ENCODE measurements at places on chromosomes 1 and 21.
A peak's percentile ranks its signal among the peaks of the same experiment; 100 is the strongest.

DNA sequence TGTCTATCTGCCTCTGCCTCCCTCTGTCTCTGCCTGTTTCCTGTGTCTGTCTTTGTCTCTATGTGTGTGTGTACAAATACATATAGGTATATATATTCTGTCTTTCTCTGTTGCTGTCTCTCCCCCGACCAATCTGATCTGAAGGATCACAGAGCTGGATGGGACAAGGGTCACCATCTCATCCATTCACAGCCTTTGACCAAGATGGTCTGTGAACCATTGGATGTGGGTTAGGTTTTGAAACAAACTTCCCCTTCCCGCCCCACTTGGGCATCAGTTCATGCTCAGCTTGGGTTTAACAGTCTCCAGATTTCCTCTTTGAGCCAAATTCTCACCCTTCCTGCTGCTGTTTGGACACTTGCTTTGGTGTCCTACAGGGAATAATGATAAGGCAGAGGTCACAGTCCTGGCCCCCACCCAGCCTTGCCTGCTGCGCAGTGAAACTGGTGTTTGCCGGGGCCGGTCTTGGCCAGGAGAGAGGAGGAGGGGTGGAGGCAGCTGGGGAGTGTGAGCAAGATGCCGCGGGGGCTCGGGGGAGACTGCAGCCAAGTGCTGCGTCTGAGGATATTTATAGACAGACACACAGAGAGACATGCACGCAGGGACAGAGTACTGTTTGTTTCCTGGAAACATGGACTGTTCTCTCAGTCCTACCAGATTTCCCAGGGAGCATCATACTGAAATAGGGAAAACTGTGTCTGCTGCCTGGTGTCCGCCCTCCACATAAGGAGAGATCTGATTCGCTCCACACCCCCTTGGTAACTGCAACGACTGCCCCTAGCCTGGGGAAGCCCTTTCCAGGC lies 27.0 kb upstream of the BTG2 start:
- peak; percentile 63 for DNase-seq

DNA sequence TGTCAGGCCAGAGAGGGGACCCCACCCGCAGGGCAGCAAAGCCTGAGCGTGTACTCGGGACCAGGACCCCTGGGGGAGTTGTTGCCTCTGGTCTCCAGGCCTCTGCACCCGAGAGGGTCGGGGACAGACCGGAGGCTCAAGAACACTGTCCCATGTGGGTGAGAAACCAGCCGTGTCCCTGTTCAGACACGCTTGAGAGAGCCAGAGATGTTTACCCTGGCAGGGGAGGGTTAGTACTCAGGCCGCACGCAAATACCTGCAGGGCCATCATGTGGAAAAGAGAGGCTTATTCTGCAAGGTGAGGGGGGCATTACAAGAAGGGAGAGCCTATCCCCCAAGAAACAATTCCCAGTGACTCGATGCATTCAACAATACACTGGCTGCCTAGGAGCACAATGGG lies 74.0 kb upstream of the ARHGEF16 start:
- no peak for DNase-seq

DNA sequence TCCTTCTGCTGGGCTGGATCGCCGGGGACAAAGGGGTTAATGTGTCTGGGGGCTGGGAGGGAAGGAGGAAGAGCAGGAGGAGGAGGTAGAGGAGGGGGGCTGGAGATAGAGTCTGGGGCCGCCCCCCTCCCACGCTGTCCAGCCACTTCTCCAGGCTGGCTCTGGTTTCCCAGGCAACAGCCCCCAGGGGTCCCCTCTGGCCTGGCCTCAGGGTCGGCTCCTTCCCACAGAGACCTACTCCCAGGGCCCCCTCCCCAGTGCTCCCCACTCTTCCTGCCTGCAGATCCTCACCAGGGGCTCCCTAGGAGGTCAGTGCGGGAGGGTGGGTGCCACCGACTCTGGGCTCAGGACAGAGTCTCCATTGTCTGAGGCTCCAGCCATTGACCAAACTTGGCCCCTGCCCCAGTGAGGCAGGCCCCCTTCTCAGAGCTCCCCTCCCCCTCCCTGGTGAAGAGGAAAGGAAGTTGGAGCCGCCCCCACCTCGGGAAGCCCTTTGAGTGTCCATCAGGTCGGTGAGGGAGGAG lies 34.1 kb downstream of the ARHGEF10L start:
- DNase-seq: no peak

- no peak for DNase-seq
Measured at GRCh38 chr1:158043232-158043631, 49.8 kb downstream of the KIRREL1 start.

DNA sequence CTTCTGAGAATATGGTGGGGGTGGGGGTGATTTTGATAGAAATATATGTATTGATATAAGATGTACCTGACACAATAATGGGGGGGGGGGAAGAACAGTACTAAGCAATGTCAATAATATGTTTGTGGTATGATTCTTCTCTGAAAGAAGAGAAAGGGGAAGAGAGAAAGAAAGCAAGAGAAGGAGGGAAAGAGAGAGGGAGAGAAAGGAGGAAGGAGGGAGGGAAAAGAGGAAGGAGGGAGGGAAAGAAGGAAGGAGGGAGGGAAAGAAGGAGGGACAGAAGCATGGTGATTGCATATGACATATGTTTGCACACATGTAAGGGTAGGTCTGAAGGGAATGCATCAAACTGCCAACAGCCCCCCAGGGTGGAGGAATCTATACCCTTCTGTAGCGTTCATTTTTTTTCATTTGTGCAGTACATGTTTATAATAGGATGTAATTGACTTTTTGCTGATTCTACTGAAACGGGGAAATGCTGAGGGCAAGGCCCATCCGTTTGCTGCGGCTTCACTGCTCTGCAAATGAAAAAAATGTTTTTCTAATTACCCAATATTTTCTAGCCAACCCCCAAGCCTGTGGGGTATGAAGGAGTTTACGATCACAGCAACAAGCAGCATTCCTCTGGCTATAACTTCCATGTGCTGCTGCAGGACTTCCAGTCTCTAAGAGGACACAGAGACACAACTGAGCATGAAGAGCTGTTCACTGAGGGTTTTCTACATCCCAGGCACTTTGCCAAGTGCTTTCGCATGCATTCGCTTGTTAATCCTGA lies 119.3 kb upstream of the ZC3H12A start:
- no peak for DNase-seq

GRCh38 chr21:43603641-43604504 lies 55.4 kb downstream of the HSF2BP start:
- peak; percentile 62 for DNase-seq

- DNase-seq: peak; percentile 89
Measured at GRCh38 chr1:160726498-160727315, 12.3 kb upstream of the SLAMF7 start.

- DNase-seq: no peak
Measured at GRCh38 chr1:61602663-61603062, 122.3 kb downstream of the TM2D1 start.

DNA sequence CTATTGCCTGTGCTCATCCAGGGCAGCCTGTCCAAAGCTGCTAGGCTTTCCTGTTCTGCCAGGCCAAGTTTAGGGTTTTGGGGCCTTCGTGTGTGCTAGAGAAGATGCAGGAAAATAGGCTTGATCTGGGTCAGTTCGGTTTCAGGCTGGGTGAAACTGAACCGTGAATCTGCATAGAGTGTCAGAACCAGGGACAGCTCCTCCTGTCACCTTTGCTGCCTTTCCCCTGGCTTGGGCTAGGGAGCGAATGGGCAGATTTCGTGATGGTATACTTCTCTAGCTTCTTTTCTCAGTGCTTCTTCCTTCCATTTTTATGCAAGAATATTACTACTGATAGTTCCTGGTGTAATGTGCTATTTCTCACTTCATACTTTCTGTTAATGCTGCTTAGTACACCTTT lies 6.0 kb upstream of the AGO1 start:
- DNase-seq: no peak

GRCh38 chr1:18670121-18670867 lies 39.6 kb downstream of the PAX7 start:
- DNase-seq: no peak

- no peak for DNase-seq
Measured at GRCh38 chr1:119312500-119312899, 56.1 kb upstream of the HAO2 start.

DNA sequence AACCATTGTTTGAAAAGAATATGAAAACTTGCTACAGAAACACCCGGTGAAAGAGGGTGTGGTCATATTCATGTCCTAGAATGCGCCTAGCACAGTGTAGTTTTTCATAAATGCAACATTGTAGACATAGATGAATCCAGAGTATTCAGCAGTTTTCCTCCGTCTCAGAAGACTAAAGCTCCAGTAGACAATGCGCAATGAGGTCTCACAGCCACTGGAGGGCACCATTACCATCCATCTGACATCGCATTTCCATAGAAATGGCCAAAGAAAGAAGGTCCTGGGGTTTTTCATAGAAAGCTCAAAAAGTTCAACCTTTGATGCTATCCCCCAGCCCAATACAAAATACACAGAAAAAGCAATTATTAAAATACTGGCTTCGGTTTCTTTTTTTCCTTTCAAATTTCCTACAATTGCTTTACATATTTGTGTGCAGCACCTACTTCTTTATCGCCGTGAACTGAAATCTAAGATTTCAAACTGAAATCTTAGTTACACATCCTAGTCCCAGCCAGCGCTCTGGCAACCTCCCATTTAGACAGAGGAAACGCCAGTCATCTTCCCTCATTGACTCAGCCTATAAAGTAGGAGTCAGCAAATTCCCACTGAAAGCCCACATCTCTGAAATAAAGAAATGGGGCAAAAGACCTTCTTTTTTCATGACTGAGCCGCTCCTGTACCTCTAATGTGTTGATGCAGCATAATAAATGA lies 3.9 kb upstream of the CD58 start:
- DNase-seq: peak; percentile 78

- DNase-seq: no peak
Measured at GRCh38 chr1:202038688-202039346, 28.4 kb downstream of the ELF3 start.

GRCh38 chr1:193270996-193271395 lies 84.6 kb upstream of the B3GALT2 start:
- DNase-seq: no peak

DNA sequence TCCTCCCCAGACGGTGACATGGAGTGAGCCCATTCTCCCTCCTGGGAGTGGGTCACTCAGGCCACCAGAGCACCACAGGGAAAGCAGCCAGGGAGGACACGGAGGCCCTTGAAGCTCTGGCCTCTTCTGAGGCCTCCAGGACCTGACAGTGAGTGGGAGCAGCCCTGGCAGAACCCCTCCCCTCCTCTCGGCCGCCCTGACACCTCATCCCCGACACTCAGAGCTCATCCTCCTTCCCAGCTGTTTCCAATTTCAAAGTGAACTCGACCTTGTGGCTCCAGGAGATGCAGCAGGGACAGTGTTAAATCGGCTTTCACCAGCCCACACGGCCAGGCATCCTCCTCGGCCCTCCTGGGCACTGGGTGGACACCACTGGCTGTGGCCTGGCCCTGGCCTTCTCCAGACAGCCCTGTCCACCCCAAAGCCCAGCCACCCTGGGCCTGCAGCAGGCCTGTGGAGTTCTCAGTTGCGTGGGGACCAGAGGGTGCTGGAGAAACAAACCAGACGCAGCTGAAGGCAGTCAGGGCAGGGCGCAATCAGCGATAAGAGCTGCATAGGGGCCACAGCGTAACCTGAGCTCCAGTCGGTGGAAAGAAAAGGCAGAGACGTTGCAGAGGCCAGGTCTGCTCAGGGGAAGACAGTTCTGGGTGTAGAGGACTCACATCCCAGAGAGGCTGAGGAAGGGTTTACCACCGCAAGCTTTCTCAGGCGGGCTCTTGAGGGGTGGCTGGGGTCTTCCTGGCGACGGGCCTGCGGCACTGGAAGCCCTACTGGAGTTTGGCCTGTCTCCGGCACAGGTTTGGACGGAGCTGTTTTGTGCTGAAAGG lies 27.1 kb downstream of the FTCD start:
- DNase-seq: no peak

DNA sequence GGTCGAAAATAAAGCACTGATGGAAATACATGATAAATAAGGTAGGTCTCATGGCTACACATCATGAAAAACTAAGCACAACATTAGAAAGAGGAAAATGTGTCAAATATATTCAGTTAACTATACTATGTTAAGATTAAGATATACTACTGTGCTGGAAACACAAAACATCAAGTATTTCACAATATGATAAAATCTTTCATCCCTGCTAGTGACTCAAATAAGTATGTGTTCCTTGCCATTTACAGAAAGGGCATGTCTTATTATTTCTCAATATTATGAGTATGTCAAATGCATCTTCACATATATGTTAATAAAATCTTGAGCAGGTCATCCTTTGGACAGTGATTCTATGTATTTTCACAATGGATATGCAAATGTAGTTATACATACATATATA lies 1260.1 kb upstream of the ADGRL2 start:
- no peak for DNase-seq

- peak; percentile 57 for DNase-seq
Measured at GRCh38 chr1:173202424-173203145, 4.5 kb downstream of the TNFSF4 start.

DNA sequence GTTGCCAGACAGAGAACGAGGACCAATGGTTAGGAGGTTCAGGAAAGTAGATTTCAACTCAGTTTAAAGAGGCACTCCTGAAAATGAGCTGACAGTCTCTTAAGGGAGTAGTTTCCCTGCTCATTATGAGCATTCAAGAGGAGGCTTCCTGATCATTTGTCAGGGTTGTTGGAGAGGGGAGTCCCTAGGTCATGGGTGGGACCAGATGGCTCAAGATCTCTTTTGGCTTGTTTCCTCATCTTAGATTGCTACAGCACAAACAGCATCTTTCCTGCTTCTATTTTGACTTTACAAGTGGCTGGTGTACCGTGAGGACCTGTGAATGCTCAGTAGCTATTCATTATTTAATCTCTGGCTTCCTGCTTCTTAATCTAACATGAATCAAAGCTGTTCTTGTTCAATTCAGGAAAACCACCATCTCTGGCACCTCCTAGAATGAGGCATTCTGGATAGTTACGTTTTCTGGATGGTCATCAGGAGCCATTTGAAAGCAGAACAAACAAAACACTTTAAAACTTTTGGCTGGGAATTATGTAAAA lies 47.6 kb downstream of the PEX14 start:
- DNase-seq: peak; percentile 24

- DNase-seq: peak; percentile 70
Measured at GRCh38 chr1:183585038-183585437, 5.2 kb downstream of the NCF2 start.

All from inflammatory macrophage (primary cell).